Occipital lobe (tissue), 3 donors: ENCODE measurements at places on chromosomes 1 and 21. TPM values are rescaled to one million over a fixed set of nuclear protein-coding genes. Genes with fewer than 3 reads are reported as not detected.

The IL19 gene
- total RNA-seq: not detected

The PADI1 gene
- not detected for total RNA-seq

The RIMKLA gene
- 22.9 TPM for total RNA-seq

The PRCC gene
- 16.2 TPM for total RNA-seq

The CRTC2 gene
- total RNA-seq: 2.8 TPM

The TGFBR3 gene
- 6.9 TPM for total RNA-seq

The SAMSN1 gene
- total RNA-seq: 5.8 TPM

The NBPF6 gene
- not detected for total RNA-seq

DNA sequence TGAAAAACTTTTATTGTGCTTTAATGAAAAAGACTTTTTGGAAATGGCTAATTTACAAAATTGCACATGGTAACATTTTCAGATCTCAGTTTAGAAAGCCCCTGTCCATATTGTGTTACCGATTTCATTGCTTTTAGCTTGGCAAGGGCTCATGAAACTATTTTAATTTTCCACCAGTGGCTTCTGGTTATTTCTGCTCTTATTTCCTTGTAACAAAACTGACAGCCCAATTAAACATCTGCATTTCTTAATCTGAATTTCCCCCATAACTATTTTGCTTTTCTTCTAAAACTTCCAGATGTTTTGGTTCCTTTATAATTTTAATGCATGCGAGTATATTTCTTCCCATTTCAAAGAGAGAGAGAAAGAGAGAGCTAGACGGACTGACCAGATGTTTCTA is 264.8 kb downstream of the PTPRC start:
- no peak for DNase-seq

DNA sequence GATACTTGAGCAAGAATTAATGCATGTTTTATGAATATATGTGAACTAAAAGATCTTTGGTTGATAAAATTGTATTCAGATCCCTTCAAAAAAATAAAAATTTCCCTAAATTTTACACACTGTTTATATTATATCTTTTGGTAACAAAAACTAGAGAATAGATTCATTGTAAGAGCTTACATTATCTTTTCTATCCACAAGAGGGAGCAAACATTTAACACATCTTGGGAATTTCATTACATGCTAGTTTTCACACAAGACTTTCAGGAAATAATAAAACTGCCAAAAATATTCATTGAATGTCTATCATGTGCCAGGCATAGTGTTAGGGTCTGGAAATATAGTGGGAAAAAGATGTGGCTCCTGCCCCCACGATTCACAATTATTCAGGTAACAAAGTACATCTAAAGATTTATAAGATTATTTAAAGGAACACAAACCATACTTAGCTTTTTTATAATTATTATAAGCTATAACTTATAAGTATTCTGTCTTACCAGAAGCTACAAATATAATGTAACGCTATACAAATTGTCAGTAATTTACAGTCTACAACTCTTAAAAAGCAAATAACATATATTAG is 30.6 kb downstream of the FAF1 start:
- DNase-seq: no peak

DNA sequence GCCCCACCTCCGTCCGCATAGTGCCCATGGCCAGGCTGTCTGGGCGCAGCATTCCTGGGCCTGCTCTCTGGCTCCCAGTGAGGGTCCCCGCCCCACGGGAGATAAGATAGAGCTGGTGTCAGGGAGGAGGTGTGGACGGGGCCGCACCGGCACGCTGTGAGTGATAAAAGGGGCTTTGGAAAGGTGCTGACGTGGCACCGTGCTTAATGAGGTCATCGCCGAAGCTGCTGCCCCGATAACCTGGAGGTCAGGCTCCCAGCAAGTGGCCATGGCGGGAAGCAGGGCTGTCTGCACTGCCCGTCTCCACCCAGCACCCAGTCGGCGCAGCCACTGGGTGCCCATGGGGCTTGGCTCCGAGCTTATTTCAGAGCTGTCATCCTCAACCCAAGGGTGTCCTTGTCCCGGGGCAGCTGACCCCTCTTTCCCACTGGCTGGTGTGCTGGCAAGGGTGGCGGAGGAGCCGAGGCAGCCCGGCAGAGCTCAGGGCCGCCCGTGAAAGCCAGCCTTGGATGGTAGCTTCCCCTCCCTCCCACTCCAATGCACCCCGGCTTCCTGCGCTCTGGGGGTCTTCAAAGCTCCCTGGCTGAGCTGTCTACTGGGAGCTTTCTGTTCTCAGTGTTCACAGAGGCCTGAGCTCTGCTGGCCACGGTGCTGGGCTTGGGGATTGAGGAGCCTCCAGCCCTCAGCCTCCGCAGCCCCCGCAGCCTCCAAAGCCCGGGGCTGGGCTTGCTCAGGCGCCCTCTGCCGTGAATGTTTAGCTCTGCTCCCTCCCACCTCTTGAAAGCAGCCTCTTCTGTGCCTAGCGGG is 105.1 kb upstream of the ARHGEF16 start:
- DNase-seq: no peak

DNA sequence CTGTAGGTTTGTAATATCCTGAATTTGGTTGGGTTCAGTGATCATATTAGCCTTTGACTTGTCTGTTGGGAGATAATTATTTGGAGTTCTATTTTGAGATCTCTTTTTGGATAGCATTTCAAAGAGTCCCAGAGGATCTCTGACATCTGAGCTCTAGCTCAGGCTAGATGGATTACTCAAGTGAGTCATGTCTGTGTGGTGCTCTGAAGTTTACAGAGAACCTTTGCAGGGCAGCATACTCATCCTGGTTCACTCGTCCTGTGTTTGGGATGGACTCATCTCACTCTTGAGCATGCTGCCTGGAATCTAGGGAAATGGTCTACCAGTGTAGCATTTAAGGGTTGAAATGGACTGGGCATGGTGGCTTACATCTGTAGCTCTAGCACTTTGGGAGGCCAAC is 29.4 kb upstream of the BMP8A start:
- DNase-seq: no peak

- no peak for DNase-seq
These were observed 19.1 kb upstream of the SLC35F3 start for GRCh38 chr1:233885196-233885920.

- DNase-seq: no peak
These were observed 2.9 kb downstream of the SDCCAG8 start for GRCh38 chr1:243258731-243259130.

DNA sequence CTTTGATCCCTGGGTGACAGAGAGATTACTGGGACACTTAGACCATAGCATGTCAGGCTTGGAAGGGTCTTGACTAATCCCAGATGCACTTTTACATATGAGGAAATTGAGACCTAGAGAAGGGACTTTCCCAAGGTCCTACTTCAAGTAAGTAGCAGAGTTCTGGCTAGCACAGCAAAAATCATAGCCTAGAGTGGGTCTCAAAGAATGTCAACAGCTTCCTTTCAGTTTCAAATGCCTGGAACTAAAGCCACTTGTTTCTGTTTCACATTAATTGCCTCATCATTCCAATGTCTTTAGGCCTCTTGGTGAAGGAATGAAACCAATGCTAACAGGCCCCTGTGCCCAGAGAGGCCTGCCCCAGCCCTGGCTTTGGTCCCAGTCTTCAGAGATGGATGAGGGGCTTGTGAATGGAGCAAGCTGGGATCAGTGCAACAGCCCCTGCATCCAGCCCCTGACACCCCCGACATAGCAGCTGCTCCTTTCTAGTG is 26.6 kb downstream of the ATF3 start:
- no peak for DNase-seq

- DNase-seq: no peak
These were observed 6.6 kb upstream of the HES4 start for GRCh38 chr1:1006305-1007159.

- DNase-seq: no peak
These were observed 28.3 kb downstream of the HEATR1 start for GRCh38 chr1:236576004-236576403.

- no peak for DNase-seq
These were observed 63.6 kb upstream of the ETV3 start for GRCh38 chr1:157201767-157202166.

DNA sequence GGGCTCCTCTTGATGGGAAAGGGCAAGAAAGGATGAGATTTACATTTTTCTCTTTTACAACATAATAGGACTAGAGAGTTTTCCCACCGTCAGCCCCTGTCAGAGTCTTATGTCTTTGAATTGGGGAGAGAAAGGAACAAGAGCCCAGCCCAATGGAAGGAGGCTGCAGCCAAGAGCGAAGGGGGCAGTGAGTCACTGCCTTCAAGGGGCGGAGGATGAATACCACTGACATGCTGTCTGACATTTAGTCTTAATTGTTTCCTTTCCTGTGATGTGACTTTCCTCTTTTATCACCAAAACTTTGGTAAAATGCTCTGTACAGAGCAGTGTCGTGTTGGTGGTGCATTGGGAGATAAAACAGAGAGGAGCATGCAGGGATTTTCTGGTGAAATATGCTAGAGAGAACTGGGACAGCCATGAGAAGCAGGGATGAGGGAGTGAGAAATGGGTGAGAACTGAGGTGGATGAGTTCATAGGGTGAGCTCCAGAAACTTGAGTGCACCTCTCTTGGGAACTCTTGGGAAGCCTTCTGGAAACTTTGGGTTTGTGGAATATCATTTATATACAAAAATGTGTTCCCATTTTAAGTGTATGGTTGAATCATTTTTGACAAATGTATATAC is 179.9 kb upstream of the FGGY start:
- no peak for DNase-seq

DNA sequence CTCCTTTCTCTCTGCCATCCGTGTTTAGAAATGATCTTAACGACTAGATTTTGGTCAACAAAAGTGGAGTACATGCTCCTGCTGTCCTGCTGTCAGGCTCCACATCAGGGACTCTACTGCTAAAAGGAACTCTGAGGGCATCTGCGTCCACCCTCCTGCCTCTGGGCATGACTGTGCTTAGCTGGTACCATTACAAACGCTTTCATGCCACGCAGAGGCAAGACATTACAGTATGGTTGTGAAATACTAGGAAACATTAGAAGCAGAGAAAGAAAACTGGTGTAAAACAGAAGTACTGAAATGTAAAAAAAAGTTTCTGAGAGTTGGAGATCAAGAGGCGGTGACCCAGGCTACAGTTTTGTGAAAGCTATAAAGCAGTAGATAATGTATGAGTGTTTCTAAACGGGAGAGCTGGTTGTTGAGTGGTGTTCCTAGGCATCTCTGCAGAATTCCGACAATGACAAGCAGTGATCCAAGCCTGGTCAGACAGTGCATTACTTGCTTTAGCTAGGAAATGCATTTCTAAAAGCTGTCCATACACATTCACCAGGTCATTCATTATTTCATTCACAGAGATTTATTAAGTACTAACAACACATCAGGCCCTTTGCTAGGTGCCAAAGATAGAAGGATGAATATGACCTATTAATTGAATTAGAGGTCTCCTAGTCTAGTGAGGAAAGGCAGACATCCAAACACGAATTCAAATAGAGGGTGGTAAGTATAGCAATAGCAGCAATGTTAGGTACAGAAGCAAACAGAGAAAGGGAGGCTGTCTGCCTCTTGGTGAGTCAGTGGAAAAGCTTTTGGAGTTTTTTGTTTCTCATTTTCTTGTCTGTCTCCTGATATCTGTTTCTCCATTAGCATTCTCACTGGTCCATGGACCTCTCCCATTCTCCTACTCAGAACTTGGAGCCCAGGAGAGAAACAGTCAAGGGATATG is 401.9 kb downstream of the LMO4 start:
- DNase-seq: no peak

GRCh38 chr1:109905491-109905890 is 5.2 kb upstream of the CSF1 start:
- DNase-seq: no peak

DNA sequence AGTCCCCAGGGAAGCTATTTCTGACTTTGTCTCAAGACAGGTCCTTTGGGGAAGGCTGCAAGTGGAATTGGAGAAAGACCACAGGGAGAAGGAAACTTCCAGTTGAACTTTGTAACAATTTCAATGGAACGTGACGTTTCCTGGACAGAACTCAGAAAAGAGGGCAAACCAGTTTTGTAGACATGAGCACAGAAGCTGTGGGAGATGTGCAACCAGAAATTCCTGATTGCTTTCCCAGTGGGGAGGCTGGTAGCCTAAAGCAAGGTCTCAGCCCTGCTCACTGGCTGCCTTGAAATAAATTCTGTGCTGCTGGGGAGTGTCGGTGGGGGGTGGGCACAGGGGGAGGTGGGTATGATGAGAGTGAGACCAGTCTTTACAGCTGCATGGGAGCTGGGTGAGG is 1206.7 kb upstream of the ADGRL2 start:
- DNase-seq: no peak

DNA sequence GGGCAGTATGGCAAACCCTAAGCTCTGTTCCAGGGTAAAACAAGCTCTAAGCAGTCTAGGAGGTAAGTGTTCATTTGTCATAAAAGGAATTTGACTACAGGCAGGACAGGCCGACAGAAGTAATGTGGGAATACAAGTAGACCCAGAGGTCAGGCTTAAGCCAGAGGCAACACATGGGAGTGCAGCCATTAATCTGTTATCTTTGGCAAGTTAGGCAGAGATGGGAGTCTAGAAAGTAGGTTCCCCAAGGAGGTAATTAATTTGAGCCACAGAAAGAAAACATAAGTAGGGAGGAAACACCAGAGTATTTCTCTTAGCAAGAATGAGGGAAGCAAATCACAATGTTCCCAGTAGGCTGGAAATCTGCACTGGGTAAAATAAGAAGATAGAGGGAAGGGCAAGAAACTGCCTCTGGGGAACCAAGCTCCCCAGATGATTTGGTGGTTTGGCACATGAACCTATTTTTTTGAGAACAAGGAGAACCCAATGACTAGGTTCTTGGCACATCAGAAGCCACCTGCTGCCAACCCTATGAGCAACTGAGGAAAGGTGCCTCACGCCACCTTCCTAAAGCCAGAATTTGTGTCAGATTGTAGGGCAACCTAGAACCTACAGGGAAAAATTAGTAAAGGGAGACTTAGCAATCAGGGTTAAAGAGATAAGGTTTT is 636.4 kb upstream of the PLXNA2 start:
- no peak for DNase-seq

DNA sequence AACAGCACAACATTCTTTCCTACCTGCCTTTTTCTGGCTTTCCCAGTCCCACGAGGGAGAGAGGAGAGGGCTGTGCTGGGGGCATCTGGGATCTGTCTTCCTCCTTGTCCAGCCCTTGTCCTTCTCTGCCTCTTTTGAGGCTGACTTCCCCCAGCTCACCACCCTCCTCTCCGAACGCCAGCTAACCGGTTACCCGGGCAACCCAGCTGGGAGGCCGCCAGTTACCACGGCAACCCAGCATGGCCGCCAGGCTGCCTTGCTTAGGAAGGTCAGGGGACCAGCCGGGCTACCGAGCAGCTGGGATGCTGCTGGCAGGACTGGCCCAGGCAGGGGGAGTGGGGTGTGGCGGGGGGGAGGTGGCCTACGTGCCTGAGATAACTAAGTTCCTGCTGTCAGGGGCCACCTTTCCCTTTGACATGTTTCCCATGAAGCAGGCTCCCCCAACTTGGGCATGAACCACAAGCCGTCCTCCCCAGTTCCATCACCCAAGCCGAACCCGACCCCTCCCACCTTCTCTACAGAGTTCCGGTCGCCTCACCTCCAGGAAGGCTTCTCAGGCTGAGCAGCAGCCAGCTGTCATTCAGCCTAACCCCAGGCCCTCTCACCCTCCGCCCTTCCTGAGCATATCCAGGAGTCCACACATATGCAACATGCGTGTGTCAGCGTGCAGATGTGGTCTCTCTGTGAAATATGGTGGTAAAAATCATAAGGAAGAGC is 8.7 kb downstream of the PLEKHA6 start:
- peak; percentile 89 for DNase-seq

GRCh38 chr1:241542199-241542907 is 10.2 kb downstream of the KMO start:
- no peak for DNase-seq
